Thymus (tissue), 14 donors: ENCODE measurements at places on chromosomes 1 and 21. TPM values are rescaled to one million over a fixed set of nuclear protein-coding genes. Genes with fewer than 3 reads are reported as not detected.

Gene FAM163A
- 10.4 TPM for total RNA-seq

DNA sequence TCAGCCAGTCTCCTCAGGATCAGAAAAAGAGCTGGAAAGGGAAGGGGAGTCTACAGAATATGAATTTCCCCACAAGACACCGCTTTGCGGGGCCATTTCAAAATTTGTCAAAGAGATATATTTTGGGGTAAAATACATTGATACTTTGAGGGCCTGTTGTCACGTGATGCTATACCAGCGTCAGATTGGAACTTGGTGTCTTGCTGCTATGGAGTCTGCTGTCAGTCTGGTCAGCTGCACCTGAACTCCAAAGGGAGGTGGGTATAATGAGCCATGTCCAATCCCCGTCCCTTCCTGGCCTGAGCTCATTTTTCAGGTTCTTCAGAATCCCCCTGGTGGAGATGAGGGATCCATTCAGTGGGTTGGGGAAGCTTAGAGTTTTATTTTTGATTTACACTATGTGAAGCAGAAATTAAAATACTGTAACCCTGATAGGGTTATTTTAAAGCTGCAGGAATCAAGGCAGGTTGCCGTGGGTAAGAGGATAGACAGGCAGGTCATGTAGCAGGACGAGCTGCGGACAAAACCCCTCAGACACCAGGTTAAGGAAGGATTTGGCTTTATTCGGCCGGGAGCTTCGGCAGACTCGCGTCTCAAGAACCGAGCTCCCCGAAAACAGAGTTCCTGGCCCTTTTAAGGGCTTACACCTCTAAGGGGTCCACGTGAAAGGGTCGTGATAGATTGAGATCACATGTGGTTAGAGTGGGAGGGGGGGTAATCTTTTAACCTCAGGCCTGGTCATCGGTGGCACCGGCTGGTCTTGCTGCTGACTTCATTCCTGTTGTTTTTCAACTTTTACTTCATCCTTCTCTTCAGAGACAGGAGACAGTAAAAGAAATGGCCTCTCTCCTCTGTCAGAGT lies 2.2 kb upstream of the POFUT2 start:
- DNase-seq, result no peak
- H3K4me3 ChIP-seq, result no peak overlapping the region
- peaks cover 10% of the 10 kb centered on the region for H3K36me3 ChIP-seq
- peaks cover 1% of the 10 kb centered on the region for H3K27me3 ChIP-seq
- H3K27ac ChIP-seq, result no peak overlapping the region

Gene FCGR3B
- 2.0 TPM for total RNA-seq

DNA sequence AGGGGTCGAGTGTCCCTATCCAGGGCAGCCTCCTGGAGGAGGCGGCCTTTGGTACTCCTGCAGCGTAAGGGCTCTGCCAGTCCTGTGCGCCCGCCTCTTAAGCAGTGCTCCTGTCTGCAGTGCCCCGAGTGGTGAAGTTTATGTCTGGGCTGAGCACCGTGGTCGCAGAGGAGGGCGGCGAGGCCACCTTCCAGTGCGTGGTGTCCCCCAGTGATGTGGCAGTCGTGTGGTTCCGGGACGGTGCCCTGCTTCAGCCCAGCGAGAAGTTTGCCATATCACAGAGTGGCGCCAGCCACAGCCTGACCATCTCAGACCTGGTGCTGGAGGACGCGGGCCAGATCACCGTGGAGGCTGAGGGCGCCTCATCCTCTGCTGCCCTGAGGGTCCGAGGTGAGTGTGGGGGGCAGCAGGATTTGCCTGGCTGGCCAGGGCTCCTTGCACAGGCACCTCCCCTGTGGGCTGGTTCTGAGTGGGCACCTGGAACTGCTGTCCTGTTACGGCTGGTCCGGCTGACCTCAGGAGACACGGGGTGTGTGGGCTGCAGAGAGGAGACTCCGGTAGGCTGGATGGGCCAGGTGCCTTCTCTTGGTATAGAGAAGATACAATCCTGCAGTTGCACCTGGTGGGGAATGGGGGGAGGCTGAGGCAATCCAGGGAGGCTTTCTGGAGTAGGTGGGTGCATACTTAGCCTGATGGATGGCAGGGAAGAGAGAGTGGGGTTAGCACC lies 66.8 kb downstream of the OBSCN start:
- H3K36me3 ChIP-seq, result peaks cover 5% of the 10 kb centered on the region
- H3K4me1 ChIP-seq, result peaks cover 8% of the 10 kb centered on the region
- no peak for DNase-seq
- no peak overlapping the region for H3K27ac ChIP-seq
- peak overlapping the region; percentile 61 for H3K4me3 ChIP-seq
- peaks cover 12% of the 10 kb centered on the region for H3K27me3 ChIP-seq

- no peaks in the 10 kb centered on the region for H3K36me3 ChIP-seq
- DNase-seq, result no peak
- no peaks in the 10 kb centered on the region for H3K4me1 ChIP-seq
- H3K4me3 ChIP-seq, result no peak overlapping the region
- H3K27ac ChIP-seq, result no peak overlapping the region
- H3K27me3 ChIP-seq, result no peaks in the 10 kb centered on the region
Observed at GRCh38 chr1:63173161-63173560, 149.2 kb upstream of the FOXD3 start.

Gene DCST1
- not detected for total RNA-seq

Gene OR2T29
- not detected for total RNA-seq
